ENCODE measurements at places on chromosomes 6 and 20. TPM values are rescaled to one million over a fixed set of nuclear protein-coding genes. Genes with fewer than 3 reads are reported as not detected.

Gene EYA4
- polyA plus RNA-seq: 0.06 TPM

Gene DSTN
- 743 TPM for polyA plus RNA-seq

Gene SLC22A16
- not detected for polyA plus RNA-seq

Gene AKIRIN2
- 66.7 TPM for polyA plus RNA-seq

Gene SRPK1
- 37.6 TPM for polyA plus RNA-seq

Gene MTFR2
- 2.0 TPM for polyA plus RNA-seq

Gene RBM39
- 214 TPM for polyA plus RNA-seq

- no peak for DNase-seq
Measured at GRCh38 chr20:62751551-62752150, 43.0 kb downstream of the NTSR1 start.

DNA sequence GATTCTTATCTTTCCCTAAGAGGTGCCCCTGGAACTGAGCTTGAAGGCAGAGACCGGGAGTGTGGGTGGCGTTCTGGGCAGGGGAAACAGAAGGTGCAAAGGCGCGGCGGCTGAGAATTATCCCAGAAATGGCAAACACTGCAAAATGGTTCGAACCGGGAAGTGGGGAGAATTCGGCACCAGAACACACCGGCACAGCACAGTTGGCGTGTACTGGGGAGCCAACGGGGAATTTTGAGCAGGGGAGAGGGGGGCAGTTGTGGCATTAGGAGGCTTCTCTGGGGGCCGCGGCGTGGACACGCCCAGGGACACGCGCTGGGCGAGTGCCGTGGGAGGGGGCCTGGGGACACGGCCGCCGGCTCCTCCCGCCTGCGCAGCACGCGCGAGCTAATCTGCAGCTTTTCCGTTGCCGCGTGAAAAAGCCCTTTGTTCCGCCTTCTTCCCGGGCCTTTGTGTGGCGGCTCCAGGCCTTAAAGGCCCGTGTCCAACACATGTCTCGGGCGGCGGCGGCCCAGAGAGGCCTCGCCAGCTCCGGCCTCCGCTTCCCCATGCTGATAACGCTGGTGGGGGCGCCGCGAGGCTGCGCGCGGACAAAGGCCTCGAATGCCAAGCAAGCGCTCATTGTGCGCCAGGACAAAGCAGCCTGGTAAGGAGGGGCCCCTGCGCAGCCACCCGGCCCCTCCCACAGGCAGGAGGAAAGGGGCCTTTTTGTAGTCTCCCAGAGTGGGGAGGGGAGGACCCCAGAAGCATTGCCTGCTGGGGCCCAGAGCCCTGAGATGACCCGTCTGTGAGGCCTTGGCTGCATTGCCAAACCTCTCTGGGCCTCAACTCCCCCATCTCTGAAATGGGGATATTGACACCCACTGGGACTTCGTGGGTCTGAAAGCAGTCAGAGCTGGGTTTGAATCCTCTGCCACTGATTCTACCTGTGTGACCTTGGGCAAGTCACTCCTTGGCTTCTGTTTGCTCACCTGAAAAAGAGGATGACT, 82.8 kb downstream of the CD40 start:
- peak; percentile 52 for DNase-seq

GRCh38 chr6:168133168-168133561, 54.2 kb upstream of the FRMD1 start:
- peak; percentile 78 for DNase-seq

DNA sequence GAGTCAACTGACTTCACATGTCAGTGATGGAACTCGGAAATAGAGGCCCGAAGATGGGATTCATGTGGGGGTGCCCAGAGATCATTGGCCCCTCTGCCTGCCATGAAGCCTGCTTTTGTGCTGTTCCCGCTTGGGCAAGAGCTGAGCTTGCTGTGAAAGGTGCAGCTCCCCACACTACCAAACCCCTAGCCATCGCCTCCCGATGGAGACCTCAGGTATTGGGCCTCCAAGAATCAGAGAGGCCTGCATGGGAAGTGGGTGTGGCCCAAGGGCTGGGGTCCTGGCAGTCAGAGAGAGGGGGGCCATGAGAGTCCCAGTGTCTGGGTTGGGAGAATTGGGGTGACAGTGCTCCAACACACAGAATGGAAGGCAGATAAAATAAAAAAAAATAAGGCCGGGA, 160.9 kb downstream of the SOD2 start:
- DNase-seq: no peak

- DNase-seq: no peak
Measured at GRCh38 chr20:38266426-38266825, 5.9 kb upstream of the KIAA1755 start.

- no peak for DNase-seq
Measured at GRCh38 chr20:19874040-19874727, 116.1 kb downstream of the RIN2 start.

- DNase-seq: no peak
Measured at GRCh38 chr6:44217332-44218143, 812 bp downstream of the MYMX start.

DNA sequence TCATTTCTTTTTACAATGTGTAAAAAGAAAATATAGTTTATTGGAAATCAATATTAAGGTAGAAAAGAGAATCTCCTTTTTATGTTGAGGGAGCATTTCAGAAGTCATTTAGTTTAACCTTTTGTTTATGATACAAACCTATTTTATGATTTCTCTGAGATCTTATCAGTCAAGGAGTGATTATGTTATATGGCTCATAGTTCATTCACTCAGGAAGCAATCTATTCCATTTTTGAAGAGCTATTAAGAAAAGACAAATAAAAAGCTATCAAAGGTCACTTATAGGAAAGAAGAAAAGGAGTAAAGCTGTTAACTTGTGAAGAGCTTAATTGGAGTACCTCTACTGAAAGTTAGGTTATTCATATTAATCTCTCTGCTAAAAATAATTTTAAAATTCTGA, 526.6 kb upstream of the JAG1 start:
- DNase-seq: no peak

- no peak for DNase-seq
Measured at GRCh38 chr6:148649454-148649963, 97.3 kb upstream of the UST start.
